ENCODE measurements at places on chromosomes 11 and 22.

GRCh38 chr11:130881475-130882137 is 34.7 kb downstream of the SNX19 start:
- DNase-seq: no peak

DNA sequence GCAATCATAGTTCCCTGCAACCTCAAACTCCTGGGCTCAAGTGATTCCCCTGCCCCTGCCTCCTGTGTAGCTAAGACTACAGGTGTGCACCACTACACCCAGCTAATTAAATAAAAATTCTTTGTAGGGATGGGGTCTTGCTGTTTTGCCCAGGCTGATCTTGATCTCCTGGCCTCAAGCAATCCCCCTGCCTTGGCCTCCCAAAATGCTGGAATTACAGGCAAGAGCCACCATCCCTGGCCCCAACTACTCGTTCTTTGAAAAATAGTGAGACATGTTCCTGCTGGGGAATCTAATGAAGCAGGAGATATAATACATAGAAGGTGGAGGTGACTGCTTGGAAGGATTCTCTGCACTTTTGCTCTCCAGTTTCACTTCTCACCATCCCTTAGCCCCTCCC is 40.1 kb upstream of the RFPL3 start:
- no peak for DNase-seq

DNA sequence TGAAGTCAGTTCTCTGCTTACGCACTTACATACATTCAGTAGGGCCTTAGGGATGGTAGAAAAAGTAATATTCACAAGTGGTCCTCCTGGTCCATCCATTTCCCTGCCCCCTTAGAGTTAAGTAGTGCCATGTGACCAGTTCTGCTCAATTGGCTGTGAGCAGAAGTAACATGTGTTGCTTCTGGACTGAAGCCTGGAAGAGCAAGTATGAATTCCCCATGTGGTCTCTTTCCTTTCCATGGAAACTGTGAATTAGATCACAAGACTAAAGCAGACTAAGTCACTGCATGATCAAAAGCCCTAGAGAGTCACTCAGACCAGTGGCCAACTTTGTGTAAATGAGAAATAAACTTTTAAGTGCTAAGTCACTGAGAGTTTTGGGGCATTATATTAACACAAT is 341.7 kb upstream of the CADM1 start:
- no peak for DNase-seq

GRCh38 chr11:92129811-92130210 is 94.8 kb upstream of the FAT3 start:
- no peak for DNase-seq

DNA sequence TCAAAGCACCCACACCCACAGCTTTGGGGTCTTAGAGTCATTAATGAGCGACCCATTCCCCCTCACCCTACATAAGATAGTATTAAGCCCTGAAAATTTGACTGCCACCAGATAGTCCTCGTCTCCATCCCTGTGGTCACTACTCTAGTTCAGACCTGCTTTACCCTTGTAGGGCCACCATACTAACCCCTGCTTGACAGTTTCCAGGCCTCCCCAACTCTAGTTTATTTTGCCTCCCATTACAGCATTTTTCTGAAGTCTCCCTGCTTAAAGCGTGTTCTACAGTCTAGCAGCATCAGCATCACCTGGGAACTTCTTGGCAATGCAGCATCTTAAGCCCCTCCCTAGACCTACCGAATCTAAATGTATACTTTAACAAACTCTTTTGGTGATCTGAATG is 192.4 kb downstream of the MAML2 start:
- DNase-seq: no peak

GRCh38 chr11:117180020-117180419 is 1.5 kb downstream of the SIDT2 start:
- no peak for DNase-seq

- DNase-seq: no peak
These were observed 30.0 kb upstream of the PTPRJ start for GRCh38 chr11:47950396-47950795.

GRCh38 chr11:26420331-26420730 is 88.4 kb downstream of the ANO3 start:
- no peak for DNase-seq
